Upper lobe of right lung (tissue), 1 donor: ENCODE measurements at places on chromosomes 7 and 10.

GRCh38 chr7:132472463-132473120 is 103.7 kb downstream of the PLXNA4 start:
- DNase-seq = no peak

DNA sequence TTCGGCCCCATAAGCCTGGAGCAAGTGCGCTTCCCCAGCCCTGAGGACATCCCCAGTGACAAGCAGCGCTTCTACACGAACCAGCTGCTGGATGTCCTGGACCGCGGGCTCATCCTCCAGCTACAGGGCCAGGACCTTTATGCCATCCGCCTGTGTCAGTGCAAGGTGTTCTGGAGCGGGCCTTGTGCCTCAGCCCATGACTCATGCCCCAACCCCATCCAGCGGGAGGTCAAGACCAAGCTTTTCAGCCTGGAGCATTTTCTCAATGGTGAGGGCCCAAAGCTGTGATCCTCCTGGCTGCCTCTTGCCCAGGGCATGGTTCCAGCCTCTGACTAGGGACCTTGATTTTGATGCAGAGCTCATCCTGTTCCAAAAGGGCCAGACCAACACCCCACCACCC is 10.1 kb downstream of the IRF5 start:
- DNase-seq = peak; percentile 46

- DNase-seq = peak; percentile 30
Measured at GRCh38 chr7:2999078-2999500, 44.6 kb downstream of the CARD11 start.

GRCh38 chr7:2241580-2242540 is at the start of the genes MRM2 and NUDT1:
Gene MRM2, minus strand, starts transcription at chr7:2242205. Its CDS starts 36 bp downstream, at chr7:2242169.
Gene NUDT1, plus strand, starts transcription at chr7:2242226. Its CDS starts 2,349 bp downstream, at chr7:2244575.
- peak; percentile 92 for DNase-seq

- DNase-seq = no peak
Measured at GRCh38 chr7:155856656-155857055, 44.4 kb upstream of the SHH start.

- no peak for DNase-seq
Measured at GRCh38 chr7:106029451-106029850, 66.4 kb downstream of the CDHR3 start.

DNA sequence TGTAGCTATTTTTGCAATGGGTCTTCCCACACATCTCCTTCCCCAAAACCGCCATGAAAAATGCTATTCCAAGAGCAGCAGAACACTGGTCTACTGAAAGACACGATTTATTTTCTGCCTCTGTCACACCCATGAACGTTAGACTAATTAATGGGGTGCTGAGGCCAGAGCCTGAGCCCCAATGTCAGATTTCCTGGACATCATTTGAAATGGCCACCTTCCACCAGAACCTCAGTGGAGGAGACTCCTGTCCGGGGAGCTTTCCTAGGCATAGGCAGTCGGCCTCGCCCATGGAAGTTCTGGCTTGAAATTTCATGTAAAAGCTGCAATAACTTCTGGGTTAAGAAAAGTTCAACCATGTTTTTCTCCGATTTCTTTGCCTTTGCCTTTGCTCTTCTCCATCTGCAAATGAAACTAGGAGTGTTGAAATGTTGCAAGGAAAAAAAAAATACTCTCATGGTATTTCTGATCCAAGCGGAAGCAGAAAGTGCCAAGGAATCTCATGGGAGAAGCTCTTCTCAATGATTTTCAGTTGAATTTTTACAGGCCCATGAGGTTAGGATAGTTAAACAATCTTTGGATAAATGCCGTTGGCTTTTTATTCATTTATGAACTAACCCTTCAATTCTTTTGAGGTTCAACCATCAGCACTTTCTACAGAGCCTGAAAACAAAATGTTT is 570.8 kb upstream of the MGMT start:
- no peak for DNase-seq

- DNase-seq = no peak
Measured at GRCh38 chr7:22907805-22908204, 85.2 kb upstream of the TOMM7 start.

DNA sequence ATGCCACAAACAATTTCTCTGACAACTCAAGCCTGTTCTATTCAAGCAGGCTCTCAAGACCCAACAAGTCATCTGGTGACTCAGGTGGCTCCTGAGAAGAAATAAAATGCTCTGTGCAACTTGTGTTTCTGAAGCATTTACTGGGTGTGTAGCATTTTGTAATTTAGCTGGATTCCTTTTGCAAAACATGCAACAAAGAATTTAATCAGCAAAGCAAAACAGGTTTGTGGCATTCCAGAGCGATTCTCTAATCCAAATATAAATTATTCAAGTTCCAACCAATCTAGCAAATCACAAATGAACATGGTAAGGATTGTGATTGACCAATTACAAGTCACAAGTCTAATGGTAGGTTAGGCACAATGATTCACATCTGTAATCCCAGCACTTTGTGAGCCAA is 39.8 kb upstream of the C10orf67 start:
- no peak for DNase-seq

GRCh38 chr10:52853704-52854103 is 81.1 kb upstream of the MBL2 start:
- DNase-seq = no peak

DNA sequence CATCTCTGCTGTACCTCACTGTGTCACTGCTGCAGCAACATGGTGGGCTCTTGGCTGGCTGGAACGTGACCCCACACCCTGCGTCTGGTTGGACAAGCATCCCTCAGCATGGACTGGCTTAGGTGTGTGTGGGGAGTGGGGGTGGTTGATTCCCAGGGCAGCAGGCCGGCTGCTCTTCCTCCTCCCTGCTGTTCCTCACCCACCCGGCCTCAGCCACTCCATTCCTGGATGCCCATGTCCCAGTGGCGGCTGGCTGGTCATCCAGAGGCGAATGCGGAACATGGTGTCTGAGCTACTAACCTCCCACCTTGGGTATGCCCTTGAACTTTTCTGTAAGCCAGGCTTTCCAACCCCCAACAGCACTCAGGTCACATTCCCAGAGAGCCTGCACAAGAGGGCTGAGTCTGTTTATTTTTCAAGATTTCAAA is 81.2 kb downstream of the GRK5 start:
- DNase-seq = no peak

DNA sequence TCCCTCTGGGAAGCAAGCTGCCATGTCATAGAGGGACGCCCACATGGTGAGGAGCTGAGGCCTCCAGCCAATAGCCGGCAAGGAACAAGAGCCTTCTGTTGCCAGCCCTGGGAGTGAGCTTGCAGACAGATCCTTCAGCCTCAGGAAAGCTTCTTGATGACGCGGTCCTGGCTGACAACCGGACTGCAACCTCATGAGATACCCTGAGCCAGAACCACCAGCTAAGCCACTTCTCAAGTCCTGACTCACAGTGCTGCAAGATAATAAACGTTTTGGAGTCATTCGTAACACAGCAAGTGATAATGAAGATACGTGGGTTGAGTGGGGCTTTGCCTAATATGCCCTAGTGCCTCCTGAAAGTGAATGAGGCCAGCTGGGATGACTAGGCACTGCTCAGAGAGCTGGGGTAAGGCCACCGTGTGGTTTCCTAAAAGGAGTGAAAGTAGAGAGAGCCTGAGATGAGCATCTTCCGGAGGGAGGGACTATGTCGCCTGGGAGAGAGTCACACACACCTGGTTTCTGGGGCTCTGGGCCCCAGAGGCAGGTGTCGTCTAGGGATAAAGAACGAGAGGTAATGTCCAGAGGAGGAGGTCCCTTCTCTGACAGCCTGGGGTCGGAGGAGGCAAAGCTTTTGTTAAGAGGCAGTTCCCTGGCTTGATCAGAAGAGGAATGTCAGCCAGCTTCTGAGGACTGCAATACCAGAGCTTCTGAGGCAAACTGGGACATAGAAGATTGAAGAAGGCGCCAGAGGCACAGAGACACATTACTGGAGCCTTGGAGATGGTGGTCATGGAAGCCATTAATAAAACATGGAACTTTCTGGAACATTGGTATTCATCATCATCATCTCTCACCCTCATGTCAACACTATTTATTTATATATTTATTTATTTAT is 53.6 kb downstream of the PYROXD2 start:
- peak; percentile 78 for DNase-seq

DNA sequence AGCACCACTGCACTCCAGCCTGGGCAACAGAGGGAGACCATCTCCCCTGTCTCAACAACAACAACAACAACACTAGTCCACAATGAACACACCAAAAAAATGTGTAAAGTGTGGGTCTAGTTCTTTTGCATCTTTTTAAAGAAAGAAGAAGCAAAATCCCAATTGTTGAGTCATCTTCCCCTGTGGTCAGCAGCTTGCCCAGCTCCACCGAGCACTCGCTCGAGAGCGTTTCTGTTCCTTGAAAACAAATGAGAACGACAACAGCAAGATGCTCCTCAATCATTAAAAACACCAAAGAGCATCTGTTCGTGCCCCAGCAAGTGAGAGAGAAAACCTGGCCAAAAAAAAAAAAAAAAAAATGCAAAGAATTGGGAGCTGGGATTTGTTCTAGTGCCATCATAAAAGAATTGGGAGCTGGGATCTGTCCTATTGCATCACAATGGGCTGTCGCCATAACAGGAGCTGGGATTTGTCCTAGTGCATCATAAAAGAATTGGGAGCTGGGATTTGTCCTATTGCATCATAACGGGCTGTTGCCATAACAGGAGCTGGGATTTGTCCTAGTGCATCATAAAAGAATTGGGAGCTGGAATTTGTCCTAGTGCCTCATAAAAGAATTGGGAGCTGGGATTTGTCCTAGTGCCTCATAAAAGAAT is 118.1 kb downstream of the PTPRN2 start:
- no peak for DNase-seq

GRCh38 chr10:12396093-12396492 is 46.7 kb downstream of the CAMK1D start:
- DNase-seq = no peak

DNA sequence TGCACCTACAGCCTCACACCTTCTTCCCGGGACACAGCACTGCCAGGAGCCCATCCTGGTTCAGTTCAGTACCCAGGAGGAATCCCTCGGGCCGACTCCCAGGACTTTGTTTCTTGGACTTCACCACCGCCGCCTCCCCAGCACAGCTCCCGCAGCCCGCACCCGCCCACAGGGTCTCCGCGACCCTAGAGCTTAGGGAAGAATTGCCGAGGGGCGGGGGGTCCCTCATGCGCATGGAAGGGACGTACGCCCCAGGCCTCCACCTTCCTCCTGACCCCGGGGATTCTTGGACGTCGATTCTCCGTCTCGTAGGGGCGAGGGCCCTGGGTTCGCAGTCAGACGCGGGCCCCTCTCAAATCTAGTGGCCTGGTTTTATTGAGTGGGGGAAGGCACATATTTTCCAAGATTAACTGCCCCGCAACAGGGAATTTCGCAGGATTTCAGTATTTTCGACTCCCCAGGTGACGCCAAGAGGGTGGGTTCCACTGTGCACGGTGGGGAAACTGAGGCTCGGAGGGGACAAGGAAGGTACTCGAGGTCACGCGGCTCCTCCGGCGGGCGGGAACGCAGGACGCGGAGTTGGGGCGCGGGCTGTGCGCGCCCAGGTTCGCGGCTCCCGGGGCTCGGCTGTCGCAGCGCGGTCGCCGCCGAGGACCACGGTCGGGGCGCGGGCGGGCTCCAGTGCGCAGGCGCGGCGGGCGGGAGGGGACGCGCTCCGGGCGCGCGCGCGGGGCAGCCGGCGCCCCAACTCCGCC is at the start of gene ADCY1:
Gene ADCY1 (plus strand): TSS at position 708 of the 755 bp plus-strand sequence. CDS start 176 bp downstream, outside the sequence.
- no peak for DNase-seq

- no peak for DNase-seq
Measured at GRCh38 chr10:125692196-125692595, 9.2 kb upstream of the TEX36 start.

DNA sequence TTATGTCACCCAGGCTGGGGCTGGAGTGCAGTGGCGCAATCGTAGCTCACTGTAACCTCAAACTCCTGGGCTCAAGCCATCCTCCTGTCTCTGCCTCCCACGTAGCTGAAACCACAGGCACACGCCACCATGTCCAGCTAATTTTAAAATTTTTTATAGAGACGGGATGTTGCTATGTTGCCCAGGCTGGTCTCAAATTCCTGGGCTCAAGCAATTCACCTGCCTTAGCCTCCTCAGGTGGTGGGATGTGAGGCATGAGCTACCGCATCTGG is 123.2 kb upstream of the PARD3 start:
- DNase-seq = no peak

DNA sequence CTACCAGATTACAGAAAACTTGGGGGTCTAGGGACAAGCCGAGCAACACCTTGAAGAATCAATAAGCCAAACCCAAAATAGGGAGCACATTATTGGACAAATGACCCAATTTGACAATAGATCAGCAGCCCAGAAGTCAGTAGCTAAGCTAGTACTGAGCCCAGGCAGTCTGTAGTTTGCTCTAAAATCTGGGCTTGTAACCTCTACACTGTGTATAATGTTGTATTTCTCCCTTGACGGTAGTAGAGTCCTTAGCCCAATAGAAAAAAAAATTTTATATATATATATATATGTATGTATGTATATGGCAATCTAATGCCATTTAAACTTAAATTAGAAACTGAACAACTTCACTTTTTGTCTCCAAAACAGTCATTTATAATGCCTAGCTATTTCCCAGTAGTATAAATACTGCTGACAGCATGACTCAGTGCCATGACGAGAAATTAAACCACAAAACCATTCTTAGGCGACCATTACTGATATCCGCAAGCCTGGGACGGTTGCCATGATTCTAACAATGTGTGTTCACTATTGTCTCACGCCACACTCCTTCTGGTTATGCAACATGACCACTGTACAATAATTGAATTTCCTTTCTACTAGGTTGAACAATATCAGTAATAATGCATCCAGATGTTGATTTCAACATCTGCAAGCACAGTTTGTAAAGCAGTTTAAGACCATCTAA is 110.5 kb downstream of the IPMK start:
- no peak for DNase-seq

DNA sequence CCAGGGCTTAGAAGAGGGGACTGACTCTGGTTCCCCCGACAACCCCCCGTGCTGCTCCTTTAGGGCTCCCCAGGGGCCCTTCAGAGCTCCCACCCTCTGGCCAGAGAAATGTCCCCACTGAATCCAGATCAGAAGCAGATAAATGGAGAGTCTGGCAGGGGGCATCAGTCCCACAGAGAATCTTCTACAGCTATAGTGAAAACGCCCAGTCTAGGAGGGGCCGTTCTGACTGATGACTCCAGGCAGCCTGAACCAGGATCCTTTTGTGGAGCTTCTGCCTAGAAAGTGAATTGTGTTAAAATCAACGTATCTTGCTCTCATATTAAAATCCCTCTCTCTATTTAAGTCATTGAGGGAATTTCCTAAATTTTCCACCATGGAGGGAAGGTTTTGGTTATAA is 471.4 kb downstream of the LRMDA start:
- no peak for DNase-seq

DNA sequence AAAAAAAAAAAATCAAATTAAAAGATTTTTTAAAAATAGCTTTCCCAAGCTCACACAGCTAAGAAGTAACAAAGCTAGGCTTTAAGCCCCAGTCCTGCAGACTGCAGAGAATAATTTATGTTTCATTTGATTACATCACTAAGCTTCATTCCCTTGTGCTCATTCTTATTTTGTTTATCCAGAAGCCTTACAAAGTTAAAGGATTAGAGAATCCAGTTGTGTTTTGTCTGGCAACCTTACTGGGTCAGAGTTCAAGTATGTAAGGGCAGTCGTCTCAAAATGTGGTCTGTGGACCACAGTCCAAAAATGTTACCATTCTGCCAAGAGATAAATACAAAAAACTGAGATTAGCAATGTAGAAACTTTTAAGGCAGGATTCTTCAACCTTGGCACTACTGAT is 32.1 kb upstream of the EZH2 start:
- no peak for DNase-seq

GRCh38 chr7:79452495-79453265 is 787 bp downstream of the MAGI2 start:
- peak; percentile 67 for DNase-seq

- DNase-seq = no peak
Measured at GRCh38 chr10:282294-283139, 147.3 kb downstream of the ZMYND11 start.
